NCI-H2081 treated with DMSO at 0.1 percent for 48 hours (cell line): ENCODE measurements at places on chromosomes 1 and 21.

DNA sequence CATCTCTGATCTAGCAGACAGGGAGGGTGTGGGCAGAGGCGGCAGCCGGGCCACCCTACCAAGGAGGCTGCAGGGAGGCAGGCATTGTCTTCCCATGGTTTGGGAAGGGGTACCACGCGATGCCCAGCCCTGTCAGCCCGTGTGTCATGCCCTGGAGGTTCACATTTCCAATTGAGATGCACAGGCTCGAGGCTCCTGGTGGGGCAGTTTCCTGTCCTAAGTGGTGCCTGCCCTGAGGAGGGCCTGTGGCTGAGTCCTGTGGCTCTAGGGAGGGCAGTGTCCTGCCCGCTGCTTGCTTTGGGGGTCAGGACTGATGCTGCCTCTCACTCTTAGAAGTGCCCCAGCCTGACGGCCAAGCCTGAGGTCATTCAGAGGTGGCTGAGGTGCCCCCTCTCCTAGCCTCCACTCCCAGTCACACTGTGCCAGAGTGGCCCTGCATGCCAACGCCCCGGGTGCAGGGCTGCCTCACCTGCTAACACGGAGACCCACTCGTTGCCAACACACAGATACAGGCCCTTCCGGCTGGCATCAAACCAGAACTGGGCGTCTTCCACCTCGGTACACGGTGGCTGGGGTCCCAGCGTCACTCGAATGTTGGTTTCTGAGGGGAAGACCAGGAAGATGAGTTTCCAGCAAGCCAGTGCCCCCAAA, 11.9 kb downstream of the KRTAP10-1 start:
- DNase-seq = no peak

DNA sequence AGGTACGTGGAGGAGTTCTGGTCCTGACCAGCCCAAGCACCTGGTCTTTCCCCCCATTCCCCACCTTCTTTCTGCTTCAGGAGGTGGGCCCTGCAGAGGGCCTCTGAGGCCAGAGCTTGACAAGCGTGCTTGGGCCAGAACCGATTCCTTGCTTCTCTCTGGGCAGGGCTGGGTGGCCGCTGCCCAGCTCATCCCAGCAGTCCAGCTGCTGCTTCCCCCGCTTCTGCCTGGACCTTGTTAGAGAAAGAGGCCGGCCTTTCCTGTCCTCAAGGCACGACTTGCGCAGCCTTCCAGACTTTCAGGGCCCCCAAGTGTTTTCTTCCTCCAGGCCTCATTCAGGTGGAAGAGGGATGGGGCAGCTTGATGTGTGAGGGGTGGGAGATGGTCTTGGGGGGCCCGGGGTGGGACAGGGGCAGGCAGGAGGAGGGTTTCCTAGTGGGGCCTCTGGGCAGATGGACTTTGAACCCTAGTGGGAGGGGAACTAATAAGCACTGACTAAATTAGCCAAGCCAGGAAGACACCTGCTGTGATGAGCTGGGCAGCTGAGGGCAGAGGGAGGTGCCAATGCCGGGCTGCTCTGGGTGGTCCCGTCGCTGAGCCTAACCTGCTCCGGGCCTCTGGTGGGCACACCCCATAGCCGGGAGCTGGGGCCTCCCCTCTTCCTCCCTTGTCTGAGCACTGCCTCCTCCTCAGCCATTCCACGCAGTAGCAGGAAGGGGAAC, 36.5 kb downstream of the ARHGEF10L start:
- no peak for DNase-seq

- no peak for DNase-seq
Observed at GRCh38 chr1:2624735-2625300, 8.0 kb downstream of the MMEL1 start.

DNA sequence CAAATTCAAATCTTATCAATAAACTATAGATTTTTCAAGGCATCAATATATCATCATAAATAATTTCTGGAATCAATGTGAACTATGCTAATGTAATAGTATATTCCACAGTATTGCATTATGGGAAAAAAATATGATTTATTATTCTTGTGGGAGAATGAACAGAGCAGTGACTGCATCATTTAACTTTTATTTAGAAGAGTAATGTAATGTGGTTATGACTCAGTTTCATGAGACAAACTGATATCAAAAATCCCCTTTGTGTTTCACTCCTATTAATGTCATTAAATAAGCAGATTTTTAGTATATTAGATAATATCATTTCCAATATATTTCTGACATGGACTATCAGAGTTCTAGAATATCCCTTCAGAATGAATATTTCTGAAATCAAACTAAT, 187.6 kb downstream of the LRRC40 start:
- no peak for DNase-seq

- DNase-seq = no peak
Observed at GRCh38 chr21:45001134-45002095, 61.6 kb downstream of the SLX9 start.

DNA sequence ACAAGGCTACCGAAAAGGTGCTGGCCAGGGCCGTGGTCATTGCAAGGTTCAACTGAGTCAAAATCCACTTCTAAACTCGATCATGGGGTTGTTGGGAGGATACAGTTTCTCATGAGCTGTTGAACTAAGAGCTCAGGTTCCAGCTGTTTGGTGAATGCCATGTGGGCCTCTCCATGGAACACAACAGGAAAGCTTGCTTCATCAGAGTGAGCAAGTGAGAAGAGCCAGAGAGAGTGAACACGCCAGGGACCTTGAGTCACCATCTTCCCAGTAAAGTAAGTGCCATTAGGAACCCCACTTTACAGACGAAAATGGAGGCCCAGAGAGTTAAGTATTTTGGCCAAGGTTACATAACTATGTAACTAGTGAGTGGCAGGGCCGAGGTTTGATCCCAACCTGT, 475.1 kb upstream of the VAMP3 start:
- DNase-seq = no peak

DNA sequence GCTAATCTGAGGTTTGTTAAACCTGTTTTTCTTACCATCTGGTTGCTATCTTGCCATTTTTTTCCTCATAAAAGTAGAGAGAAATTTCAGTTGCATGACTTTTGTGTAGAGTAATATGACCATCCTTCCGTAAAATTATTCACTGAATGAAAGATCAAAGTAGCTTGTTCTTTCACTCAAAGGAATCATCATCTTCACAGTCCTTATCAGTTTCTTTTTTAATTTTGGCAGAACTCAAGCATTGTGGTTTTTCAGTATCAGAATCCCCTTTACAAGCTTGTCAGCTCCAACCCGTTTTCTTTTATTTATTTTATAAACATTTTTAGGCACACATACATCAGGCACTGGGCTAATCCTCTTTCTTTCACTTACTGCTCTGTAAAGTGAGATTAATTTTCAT, 91.7 kb downstream of the UBE2U start:
- DNase-seq = no peak

DNA sequence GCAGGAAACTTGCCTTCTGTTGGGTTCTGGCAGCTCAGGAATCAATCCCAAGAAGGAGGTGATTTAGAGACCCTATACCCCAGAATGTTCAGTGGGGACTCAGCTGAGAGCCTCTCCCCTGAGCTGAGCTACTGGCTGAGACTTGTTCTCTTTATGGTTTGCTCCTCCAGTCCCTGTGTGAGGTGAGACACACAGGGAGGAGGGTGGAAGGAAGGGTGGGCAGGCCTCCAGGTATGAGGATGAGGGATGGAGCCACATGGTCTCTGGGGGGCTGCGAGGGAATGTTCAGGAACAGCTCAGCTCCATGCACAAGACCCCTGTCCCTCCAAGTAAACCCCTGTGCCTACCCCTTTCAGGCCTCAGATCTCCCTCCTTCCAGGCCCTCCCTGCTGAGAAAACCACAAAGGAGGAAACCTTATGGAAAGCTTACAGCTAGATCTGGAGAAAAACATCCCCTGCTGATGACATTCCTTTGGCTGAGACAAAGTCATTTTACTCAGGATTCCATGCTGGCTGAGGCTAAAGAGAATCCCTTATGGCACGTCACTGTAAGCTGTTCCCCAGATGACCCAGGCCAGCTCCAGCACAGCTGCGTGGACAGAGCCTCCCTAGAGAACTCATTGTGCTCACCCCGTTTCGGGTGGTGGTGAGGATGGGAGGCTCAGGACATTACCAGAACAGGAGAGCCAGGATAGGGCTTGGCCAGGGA, 91.5 kb upstream of the IPO9 start:
- no peak for DNase-seq

DNA sequence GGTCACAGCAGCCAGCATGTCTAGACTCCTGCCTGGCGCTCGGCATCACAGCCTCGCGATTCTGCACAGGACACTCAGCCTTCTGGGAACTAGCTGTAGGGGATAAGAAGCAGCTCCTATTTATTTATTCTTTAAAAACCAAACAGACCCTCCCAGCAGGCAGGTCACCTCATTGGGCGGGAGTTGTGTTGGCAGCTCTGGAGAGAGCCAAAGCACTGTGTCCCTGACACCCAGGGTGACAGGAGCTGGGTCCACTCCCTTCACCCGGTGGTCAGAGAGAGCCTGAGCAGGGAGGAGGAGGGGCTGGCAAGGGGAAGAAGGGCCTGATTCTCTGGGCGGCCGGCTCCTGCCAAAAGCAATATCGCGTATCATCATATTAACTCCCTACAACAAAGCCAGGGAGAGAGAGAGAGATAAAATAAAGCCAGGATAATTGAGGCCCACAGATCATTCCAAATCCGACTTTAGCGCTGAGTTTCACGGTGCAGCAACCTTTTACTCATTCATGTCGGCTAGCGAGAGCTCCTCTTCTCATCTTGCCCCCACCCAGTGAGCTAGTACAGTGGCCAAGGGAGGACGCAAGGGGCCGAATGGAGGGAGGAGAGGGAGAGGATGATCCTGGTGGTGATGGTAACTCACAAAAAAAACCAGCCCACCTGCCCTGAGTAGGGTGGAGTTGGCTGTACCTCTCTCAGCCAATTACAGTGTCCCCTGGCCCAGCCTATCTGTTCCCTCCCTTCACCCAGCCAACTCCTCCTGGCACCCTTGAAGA, 79.8 kb upstream of the IFFO2 start:
- DNase-seq = no peak

DNA sequence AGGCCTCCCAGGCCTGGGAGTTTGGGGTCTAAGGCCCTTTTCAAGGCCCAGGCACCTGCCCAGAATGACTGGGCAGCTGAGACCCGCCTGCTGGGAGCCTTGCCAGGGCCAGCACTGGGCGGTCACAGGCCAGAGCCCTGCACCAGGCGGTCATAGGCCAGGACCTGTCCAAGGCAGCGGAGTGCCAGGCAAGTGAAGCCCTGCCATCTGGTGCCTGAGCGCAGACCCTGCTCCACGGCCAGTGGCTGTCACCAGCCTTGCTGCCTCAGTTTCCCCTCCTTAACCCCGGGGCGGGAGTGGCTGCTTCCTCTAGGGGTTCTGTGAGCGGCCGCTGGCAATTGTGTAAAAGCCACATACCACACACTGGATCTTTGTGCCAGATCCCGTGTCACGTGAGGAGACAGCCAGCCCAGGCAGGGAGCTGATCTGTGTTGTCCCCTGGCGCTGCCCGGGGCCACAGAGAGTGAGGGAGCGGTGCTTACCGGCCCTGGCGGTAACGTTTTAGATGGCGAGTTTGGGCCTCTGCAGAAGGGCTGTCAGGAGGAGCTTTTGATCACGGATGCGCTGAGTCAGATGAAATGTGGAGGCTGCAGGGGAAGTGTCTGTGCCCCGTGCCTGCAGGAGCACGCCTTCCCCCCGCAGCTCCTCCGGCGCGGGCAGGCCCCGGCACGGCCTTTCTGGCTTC, 4.6 kb downstream of the COL18A1 start:
- no peak for DNase-seq

DNA sequence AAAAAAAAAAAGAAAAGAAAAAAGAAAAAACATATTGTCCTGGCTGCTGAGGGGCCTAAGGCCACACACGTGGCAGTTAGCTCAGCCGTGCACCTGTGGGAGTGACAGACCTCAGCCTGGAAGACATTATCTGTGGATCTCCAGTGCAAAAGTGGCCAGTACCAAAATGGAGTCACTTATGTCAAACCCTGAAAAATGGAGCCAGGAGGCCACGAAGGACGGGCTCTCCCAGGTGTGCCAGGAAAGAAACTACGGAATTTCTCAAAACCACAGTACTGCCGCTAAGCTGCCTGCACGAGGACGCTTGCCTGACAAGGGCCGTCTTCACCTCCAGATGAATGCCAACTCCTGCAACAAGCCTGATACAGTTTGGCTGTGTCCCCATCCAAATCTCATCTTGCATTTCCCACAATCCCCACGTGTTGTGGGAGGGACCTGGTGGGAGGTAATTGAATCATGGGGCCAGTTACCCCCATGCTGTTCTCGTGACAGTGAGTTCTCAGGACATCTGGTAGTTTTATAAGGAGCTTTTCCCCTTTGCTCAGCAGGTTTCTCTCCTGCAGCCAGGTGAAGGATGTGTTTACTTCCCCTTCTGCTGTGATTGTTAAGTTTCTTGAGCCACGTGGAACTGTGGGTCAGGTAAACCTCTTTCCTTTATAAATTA, 5.3 kb upstream of the MIB2 start:
- no peak for DNase-seq

GRCh38 chr1:59976194-59977074, 49.9 kb upstream of the CYP2J2 start:
- DNase-seq = peak; percentile 45

- DNase-seq = no peak
Observed at GRCh38 chr1:58882322-58882948, 98.6 kb upstream of the JUN start.

GRCh38 chr1:37725851-37726613, 33.7 kb downstream of the CDCA8 start:
- no peak for DNase-seq

- DNase-seq = no peak
Observed at GRCh38 chr1:214895011-214895600, 187.4 kb upstream of the KCNK2 start.
